ENCODE measurements at places on chromosomes 2 and 18. TPM values are rescaled to one million over a fixed set of nuclear protein-coding genes. Genes with fewer than 3 reads are reported as not detected.

Gene UGT1A4
- polyA plus RNA-seq = not detected

Gene COL4A3
- 41.9 TPM for polyA plus RNA-seq

Gene EGR4
- polyA plus RNA-seq = not detected

Gene XPO1
- polyA plus RNA-seq = 267 TPM

Gene POTEI
- polyA plus RNA-seq = 0.10 TPM

Gene UGT1A3
- not detected for polyA plus RNA-seq

GRCh38 chr2:151729415-151729811 is 4.9 kb downstream of the NEB start:
- no peak for DNase-seq

DNA sequence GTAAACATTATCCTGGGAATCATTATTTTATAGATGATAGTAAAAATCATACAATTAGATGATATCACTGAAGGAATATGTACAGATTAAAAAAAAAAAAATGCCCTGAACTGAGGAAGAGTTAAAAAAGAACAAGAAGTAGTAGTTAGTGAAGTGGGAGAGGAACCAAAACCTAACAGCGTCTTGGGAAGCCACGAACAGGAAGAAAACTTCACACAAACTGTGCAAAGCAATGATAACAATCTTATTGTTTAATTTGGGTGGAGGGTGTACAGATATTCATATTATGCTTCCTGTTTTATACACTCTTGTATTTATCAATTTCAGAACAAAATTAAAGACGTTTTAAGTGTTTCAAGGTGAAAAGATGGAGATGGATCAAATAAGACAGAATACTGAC is 3.5 kb downstream of the HEATR5B start:
- no peak for DNase-seq

DNA sequence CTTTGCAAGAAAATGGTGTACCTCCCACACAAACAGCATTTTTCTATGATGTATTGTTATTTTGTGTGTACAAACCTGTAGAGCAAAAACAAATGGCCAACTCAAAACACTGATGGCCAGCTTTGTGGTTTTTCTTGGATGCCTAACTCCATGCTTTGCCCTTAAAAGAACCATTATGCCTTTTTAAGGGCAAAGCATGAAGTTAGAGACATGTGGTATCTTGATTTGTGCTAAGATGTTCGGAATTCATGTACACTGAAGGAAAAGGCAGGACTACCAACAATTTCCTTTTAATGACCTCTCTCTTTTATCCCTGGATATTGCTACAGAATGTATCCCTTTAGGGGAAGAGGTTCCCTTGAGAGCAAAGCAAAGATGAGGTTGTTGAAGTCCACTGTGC is 273.6 kb downstream of the SCG2 start:
- no peak for DNase-seq

DNA sequence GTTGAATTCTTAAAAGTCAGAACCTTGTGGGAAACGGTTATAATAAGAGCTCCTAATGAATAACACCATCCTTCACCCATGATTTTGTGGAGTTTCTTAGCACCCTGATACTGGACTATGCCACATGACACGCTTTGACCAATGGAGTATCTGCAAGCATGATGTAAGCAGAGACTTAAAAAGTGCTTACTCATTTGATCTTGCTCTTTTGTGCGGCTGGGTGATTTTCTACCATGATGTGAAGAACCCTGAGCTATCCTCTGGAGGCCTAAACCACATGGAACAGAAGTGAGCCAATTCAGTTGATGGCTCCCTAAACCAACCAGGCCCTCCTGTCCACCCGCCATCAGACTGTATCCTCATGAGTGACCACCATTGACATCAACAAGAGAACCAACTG is 70.9 kb downstream of the TCF4 start:
- DNase-seq = no peak

GRCh38 chr2:119947535-119947934 is 65.3 kb upstream of the EPB41L5 start:
- DNase-seq = no peak

- no peak for DNase-seq
These were observed 265.4 kb downstream of the HRH4 start for GRCh38 chr18:24725644-24726415.

DNA sequence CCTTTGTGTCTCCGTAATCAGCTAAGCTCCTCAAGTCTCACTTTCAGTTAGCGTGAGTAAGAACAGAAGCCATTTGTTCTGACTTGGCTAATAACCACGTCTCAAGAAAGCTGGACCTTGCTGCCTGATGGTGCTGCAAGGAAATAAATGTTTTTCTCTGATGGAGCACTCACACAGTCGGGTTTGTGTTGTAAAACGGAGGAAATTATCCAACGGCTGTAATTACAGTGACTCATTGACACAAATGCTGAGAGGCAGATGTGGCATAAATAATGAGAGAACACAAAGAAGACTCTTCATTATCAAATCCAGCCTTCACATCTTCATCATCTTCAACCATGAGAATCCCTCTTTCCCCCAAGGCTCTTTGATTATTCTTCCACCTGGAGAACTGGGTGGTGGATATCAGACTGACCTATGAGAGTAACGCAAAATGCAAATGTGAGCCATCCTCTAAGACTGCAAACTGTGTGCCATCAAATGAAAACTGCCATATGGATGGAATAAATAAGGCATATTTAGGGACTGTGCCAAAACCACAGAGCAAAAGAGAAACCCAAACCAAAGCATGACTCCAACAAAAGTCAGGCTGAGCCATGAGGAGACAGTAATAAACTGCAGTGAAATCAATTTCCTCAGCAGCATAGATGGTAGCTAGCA is 252.6 kb downstream of the RND3 start:
- no peak for DNase-seq

- DNase-seq = no peak
These were observed 58.1 kb downstream of the REV1 start for GRCh38 chr2:99431587-99432275.

GRCh38 chr2:218659988-218660358 is 490 bp downstream of the BCS1L start:
- DNase-seq = no peak
